Stimulated activated CD4-positive, alpha-beta T cell treated with anti-CD3 and anti-CD28 coated beads, Interleukin-15, amount 100 ng/mL, for 1 hour (primary cell): ENCODE measurements at places on chromosomes 11 and 22.

GRCh38 chr11:17700991-17701390 lies 18.4 kb upstream of the MYOD1 start:
- DNase-seq: no peak

DNA sequence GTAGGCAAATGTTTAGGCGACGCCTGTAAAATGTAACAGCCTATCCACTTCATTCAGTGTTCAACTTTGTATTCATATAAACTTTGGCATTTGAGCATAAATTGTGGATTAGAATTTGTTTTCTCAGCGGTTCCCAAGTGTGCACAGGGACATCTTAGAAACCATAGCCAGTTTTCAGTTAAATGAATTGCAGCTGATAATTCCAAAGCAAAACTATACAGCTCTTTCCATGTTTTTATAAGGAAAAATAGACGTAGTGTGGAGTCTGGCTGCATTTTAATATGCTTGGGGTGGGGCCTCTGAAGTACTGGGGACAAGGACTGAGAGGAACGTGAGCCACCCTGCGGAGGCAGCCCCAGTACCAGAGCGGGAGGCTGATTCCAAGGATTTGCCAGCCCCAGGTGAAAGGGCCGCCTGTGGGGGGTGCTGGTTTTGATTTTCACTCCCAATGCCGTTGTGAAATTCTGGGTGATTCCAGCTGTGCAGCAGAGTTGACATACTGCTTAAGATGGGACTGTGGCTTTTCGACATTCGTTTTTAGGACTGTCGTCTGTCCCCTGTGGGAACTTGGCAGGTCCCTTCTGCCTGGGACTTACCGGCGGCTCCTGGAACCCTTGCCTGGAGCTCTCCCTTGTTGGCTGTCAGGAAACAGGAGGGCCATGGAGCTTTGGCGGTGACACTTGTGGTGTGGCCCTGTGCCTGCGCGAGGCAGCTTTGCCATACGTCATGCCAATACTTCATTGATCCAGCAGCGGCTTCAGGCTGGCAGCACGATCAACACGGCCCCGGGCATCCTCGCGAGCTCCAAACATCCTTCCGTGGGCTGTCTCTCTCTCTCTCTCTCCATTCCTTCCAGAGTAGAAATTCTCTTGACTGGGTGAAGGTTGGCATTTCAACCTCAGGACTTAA lies 370.9 kb downstream of the TBC1D22A start:
- DNase-seq: no peak

DNA sequence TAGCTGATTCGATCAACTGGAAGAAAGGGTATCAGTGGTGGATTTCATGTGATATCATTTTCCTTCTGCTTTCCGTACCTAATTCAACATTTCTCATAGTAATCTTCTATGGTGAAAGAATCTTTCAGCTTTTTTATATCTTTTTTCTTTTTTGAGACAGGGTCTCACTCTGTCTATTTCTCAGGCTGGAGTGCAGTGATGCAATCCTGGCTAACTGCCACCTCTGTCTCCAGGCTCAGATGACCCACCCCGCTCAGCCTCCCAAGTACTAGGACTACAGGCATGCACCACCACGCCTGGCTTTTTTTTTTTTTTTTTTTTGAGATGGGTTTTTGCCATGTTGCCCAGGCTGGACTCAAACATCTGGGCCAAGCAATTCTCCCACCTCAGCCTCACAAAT lies 18.6 kb upstream of the CHORDC1 start:
- DNase-seq: no peak

GRCh38 chr11:118167906-118168305 lies 8.5 kb downstream of the SCN2B start:
- no peak for DNase-seq

DNA sequence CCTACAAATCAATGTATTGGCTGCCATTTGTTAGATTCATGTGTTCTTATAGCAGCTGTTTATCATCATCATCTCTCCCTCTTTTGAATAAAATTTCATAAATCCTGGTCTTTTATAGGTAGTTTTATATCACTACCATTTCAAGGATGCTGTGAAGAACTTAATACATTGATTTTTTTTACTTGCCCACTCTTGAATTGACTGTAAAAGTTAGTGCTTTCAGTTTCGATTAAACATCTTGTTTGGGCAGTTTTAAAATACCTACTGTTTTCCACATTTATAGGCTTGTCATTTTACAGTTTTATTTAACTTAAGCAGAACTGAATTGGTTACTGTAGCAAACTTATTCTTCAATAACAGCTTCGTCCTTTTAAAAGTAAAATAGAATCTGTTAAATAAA lies 59.5 kb downstream of the TTC17 start:
- DNase-seq: no peak

DNA sequence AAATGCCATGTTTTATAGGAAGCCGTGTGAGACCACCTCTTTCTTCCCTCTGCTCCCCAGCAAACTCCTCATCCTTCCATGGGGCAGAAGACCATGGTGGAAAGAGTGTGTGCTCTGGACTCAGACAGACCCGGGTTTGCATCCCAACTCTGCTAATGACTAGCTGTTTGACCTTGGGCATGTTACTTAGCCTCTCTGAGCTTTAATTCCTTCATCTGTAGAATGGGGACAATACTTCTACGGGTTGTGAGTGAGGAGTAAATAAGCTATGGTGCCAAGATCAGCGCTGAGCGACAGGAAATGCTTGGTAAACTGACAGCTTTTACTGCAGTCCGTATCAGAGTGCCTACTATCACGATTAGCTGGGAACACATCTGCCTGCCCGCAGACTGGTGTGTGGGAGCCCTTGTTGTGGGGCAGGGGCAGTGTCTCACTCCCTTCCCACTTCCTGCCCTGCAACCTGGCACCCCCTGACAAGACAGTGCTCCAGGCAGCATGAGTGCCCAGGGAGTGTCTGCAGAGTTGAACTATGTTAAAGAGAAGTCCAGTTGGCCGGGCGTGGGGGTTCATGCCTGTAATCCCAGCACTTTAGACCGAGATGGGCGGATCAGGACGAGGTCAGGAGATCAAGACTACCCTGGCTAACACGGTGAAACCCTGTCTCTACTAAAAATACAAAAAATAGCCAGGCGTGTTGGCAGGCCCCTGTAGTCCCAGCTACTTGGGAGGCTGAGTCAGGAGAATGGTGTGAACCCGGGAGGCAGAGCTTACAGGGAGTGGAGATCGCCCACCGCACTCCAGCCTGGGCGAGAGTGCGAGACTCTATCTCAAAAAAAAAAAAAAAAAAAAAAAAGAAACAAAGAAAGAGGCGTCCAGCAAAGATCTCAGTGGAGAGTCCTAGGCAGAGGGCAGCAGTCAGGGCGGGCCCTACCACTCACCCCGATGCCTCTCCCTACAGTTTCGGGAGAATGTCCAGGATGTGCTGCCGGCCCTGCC lies 2.2 kb downstream of the SEC14L2 start:
- DNase-seq: no peak

GRCh38 chr11:15864026-15864805 lies 492.1 kb downstream of the SOX6 start:
- no peak for DNase-seq

DNA sequence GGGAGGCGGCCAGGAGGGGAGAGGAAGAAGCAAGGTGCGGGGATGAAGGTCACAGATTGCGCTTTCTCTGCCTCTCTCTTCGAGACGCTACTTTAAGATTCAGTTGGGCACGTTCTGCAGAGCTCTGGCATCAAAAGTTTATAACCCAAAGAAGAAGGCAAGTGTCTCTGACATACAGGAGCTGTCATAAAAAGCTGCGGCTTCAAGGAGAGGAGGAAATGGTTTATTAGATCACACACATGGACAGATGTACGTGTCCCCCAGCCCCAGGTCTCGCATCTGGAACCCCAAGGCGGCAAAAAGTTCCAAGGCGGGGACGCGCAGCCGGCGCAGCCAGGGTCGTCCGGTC lies 589.0 kb downstream of the OPCML start:
- no peak for DNase-seq

- DNase-seq: no peak
These were observed 889 bp upstream of the DMC1 start for GRCh38 chr22:38570779-38571364.

DNA sequence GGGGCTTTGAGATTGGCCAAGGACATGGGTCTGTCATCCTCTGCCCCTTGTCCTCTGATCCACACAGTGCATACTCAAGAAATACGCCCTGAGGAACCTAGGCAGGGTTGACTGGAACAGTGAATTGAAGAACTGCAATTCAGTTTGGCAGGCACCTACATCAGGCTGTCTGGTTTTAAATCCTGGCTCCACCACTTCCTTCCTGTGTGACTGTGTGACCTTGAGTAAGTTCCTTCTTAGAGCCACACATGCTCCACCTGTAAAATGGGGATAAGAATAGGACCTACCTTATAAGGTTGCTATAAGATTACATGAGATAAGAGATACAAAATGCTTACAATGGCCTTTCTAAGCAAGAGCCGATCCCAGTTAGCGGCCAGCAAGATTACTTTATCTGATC lies 15.8 kb upstream of the TCF20 start:
- DNase-seq: no peak

DNA sequence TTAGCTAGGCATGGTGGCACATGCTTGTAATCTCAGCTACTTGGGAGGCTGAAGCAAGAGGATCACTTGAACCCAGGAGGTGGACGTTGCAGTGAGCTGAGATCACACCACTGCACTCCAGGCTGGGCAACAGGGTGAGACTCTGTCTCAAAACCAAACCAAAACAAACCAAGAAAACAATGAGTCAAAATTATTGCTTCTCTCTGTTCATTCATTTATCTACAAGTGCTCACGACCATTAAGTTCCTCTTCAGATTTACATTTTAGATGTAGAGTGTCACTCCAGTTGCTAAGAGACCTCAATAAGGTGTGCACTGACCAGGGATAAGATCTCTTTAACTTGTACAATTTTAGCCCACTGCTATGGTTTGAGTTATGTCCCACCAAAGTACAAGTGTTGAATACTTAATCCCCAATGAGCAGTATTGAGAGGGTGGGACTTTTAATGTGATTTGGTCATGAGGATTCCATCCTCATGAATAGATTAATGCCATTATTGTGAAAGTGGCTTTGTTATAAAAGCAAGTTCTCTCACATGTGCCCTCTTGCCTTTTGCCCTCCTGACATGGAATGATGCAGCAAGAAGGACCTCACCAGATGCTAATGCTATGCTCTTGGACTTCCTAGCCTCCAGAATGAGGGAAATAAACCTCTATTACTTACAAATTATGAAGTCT lies 7.8 kb downstream of the HNRNPUL2 start:
- no peak for DNase-seq

DNA sequence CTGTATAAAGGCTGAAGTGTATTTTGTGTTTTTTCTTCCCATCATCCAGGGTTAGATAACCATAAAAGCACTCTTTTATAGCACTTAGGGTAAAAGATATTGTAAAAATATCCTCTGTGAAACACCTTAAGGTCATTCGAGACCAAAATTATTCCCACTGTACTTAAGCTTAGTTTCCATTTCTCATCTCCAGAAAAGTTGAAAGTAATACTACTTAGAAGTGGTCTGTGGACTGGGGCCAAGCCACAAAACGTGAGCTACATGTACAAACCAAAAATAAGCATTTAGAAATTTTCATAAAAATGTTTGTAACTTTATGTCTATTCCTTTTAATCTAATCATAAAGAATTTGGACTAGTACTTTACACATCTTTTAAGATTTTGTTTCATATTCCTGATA lies 142.0 kb upstream of the NTM start:
- DNase-seq: no peak

DNA sequence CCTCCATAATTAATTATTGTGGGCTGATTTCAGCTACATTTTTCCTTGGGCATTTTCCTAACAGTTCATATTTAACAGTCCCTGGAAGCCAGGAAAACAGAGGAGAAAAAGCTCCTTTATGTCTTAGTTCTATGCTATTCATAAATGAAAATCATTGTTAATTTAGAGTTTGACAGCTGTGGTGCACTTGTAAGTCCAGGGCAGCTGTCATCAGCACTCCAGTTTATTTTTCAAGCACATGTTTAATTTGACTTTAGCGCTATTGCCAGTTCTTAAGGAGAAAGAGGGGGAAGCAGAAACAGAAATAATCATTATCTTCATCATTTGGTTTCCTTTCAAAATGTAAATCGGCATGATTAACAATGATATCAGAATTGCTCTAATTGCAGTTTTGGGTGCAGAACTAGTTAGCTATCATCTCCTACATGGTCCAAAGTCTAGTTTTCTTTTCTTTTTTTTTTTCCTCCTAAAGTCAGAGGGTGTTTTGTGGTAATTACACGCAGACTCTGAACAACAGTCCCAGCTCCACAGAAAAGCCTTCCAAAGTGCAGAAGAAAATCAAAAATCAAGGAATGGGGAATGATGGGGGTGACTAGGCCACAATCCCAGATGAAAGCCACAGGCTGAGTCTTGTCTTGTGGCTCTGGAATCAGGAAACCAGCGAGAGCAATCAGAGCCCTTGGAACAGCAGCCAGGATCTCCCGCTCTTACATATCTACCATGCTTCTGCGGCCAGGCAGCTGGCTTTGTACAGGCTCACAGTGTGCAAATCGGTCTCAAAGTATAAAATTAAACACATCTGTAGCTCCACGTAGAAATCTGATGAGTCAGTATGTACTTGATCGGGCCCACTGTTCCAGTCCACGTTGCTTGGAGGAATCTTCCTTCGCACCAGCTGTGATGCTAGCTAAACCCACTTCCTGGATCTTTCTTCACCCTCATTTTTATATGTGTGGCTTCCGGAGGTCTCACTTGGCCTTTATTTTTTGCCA lies 91.9 kb downstream of the SPON1 start:
- DNase-seq: no peak

GRCh38 chr22:48250286-48250895 lies 1487.9 kb downstream of the TBC1D22A start:
- DNase-seq: no peak

DNA sequence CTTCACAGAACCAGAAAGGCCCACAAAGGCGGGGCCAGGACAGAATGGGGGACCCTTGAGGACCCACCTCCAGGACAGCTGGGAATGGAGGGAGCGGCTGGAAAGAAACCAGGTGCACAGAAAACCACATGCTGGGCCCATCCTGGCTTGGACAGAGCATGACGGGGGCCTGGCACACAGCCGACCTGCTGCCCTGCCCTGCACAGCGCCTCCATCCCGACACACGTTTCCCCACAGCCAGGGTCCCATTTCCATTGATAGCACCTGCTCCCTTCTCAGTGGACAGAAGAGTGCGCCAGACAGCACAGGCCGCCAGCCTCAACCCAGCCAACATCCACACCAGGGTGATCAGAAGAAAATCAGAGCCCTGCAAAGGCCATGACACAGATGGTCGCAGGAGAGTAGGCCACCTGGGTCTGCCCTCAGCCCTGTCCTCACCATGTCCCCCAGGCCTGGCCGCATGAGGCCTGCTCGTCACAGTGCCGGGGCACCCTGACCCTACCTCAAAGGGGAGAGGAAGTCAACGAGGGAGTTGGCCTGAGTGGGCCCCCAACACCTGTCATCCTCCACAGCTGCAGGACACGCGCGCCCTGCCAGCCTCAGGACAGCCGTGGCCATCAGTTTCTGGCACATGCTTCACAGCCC lies 28.1 kb downstream of the BRD1 start:
- no peak for DNase-seq

- no peak for DNase-seq
These were observed 228.2 kb upstream of the ZC3H12C start for GRCh38 chr11:109864834-109865547.

- DNase-seq: no peak
These were observed 15.8 kb downstream of the OR8D1 start for GRCh38 chr11:124297921-124298320.
